Cortex of kidney (tissue), 1 donor: ENCODE measurements at places on chromosomes 12 and 14.

DNA sequence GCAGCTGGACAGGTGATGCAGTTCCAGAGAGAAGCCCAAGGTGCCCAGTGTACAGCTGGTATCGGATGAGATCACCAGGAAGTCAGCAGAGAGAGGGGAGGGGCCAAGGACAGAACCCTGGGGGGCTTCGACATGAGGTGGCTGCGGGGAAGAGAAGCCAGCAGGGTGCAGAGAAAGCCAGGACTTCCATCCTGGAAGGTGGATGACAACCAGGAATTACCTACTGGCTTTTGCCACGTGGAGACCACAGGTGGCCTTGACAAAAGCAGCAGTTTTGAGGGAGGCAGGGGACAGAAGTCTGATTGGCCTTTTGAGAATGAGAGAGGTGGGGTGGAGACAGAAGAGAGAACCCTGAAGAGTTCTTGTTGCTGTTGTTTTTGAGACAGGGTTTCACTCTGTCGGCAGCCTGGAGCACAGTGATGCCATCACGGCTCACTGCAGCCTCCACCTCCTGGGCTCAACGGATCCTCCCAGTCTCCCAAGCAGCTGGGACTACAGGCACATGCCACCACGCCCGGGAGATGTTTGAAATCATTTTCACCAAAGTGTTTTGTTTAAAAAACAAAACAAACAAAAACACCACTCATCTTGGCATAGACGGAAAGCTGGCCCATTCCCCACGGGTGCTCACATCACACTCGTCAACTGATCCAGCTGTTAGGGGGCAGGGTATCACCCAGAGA lies 35.2 kb downstream of the CDC42BPB start:
- DNase-seq: no peak

GRCh38 chr12:55707841-55708694 lies at the start of gene ITGA7:
Gene ITGA7 (minus strand): TSS chr12:55707904. CDS start chr12:55707682, 222 bp downstream.
- DNase-seq: no peak

DNA sequence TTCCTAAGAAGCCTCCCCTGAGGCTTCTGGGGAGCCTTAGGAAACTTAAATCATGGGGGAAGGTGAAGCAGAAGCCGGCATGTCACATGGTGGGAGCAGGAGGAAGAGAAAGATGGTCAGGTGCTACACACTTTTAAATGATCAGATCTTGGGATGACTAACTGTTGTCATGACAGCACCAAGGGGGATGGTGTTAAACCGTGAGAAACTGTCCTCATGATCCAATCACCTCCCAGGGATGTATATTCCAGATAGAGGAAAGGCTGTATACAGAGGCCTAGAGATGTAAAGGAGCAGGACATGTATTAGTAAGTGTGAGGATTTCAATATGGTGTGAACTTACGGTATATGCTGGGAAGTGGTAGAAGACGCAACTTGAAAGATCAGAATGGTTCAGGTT lies 121.1 kb downstream of the CAND1 start:
- no peak for DNase-seq

- DNase-seq: no peak
Measured at GRCh38 chr14:100438678-100439592, 115.8 kb downstream of the SLC25A47 start.

- DNase-seq: no peak
Measured at GRCh38 chr12:130214686-130215395, 52.6 kb downstream of the FZD10 start.

DNA sequence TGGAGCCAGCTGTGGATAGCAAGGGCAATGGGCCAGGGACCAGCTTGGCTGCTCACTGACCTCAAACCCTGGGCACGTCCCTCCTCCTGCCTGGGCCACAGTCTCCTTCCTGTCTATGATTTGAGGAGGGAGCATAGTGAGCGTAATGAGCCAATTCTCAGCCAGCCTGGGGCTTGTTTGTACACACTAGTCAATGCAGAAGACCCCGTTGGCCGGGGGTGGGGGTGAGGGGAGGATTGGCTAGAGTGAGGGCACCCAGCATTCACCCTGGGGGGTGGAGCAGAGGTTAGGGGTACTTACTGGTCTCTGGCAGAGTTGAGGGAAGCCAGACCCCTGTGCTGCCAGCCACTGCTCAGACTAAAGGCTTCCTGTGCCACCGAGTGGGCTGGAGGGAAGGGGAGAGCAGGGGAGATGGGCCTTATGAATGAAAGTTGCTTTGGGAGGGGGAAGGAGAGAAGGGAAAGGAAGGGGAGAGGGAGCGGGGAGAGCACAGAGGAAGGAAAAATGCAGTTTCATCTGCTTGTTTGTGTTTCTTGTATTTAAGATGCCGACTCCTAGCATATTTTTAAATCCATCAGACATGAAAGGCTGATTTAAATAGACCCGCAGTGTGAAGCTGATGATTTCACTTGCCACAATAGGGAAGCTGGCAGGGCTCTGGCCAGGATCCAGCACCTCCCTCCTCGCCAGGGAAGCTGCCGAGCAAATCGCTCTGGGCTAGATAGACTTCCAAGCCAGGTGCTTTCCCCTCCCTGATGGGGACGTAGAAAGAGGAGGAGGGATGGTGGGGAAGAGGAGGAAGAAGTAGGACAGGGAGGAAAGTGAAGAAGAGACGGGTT lies 114.0 kb downstream of the PRMT8 start:
- DNase-seq: no peak

GRCh38 chr12:41972598-41972997 lies 172.1 kb downstream of the GXYLT1 start:
- DNase-seq: no peak

- no peak for DNase-seq
Measured at GRCh38 chr14:75886636-75887348, 95.0 kb downstream of the TGFB3 start.

GRCh38 chr12:19916974-19917373 lies 451.4 kb upstream of the PDE3A start:
- DNase-seq: no peak

DNA sequence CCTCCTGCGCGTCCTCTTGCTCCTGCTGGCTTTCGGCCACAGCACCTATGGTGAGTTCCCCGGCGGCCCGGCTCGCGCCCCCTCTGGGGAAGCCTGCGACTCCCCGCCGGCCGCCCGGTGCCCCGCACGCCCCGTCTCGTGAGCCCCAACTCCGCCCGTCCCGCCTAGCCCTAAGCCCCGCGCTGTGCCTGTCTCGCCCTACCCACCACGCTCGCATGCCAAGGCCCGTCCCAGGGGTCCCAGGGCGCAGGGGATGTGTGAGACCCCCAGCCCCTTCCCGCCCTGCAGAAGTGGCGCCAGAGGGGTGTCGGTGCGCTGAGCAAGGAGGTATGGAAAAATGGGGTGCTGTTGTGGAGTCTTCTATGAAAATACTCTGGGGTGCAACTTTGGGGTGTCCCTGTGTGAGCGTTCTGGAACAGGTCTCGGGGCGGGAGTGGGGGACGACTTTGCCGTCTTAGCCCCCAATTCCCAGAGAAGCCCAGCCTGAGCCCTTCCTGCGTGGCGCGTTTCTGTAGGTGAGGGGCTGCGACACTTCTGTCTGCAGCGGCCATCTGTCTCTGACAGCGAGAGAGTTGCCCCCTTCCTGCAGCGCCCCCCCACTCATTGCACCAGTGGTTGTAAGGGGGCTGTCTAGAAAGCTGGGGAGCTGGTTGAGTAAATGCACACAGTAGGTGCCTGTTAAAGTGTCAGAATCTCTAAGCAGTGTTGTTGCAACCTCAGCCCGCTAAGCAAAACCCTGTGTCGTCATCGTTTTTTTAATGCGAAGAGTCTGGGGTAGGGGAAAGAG lies 587 bp downstream of the DLK1 start:
- DNase-seq: no peak

- no peak for DNase-seq
Measured at GRCh38 chr14:57921377-57921776, 55.5 kb upstream of the SLC35F4 start.

GRCh38 chr12:94525951-94526350 lies 66.3 kb upstream of the CEP83 start:
- DNase-seq: no peak

GRCh38 chr12:98162906-98163678 lies 352.3 kb upstream of the TMPO start:
- no peak for DNase-seq

- no peak for DNase-seq
Measured at GRCh38 chr12:49365542-49365941, 1.7 kb upstream of the SPATS2 start.

GRCh38 chr12:89156340-89156739 lies 196.0 kb downstream of the DUSP6 start:
- DNase-seq: no peak

GRCh38 chr14:76716285-76716684 lies 45.0 kb upstream of the VASH1 start:
- DNase-seq: no peak

DNA sequence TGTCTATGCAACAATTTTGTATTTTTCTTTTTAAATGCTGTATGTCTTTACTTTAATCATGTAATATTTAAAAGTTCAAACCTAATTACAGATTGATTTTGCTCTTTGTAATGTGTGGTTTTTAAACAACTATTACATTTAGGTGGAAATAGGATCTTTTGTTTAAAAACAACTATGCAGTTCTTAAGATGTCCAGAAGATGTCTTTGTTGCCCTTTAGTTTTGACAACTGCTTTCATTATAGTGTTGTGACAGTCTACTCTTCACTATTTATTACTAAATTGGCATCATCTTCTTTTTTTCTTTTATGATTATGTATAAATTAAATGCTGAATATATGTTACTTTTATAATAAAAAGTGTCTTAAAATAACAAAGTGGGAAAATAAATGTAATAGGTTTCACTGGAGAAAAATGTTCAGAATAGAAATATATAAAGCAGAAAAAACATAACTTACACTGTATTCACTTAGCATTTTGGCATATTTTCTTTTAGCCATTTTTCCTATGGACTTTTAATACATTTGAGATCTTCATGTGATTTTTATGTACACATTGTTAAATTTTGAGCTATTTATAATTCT lies 27.1 kb upstream of the PCNX4 start:
- DNase-seq: no peak

- no peak for DNase-seq
Measured at GRCh38 chr12:4454315-4454860, 8.8 kb upstream of the FGF6 start.

GRCh38 chr14:90717916-90718315 lies 98.3 kb downstream of the TTC7B start:
- no peak for DNase-seq

GRCh38 chr12:83465632-83466031 lies 778.9 kb downstream of the TMTC2 start:
- no peak for DNase-seq

GRCh38 chr12:54159589-54159988 lies 29.2 kb downstream of the SMUG1 start:
- no peak for DNase-seq

DNA sequence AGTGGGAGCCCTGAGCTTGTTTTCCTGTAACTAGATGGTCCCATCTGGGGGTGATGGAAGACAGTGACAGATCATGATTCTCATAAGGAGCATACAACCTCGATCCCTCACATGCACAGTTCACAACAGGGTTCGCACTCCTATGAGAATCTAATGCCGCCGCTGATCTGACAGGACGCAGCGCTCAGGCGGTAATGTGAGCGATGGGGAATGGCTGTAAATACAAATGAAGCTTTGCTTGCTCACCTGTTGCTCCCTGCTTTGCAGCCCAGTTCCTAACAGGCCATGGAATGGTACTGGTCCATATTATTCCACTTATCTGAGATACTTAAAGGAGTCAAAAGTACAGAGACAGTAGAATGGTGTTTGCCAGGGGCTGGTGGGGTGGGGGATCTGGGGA lies 9.9 kb upstream of the CEP83 start:
- DNase-seq: no peak

- no peak for DNase-seq
Measured at GRCh38 chr14:51041108-51041531, 53.8 kb downstream of the TRIM9 start.

DNA sequence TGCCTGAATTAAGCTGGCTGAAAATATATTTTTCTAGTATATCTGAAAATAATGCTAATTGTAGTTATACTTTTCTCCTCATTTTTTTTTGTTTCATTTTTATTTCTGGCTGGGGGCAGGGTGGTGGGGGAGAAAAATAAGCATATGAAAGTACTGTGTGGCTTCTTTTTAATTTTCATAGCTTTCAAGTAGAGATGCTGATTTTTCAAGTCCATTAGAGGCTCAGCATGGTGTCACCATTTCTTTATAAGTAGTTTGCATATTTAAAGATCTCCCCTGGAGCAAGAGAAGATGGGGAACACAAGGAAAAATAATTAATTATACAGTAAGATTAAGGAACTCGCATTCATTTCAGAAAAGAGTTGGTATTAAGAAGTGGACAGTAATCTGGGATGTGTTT lies 27.1 kb downstream of the TTC8 start:
- no peak for DNase-seq

DNA sequence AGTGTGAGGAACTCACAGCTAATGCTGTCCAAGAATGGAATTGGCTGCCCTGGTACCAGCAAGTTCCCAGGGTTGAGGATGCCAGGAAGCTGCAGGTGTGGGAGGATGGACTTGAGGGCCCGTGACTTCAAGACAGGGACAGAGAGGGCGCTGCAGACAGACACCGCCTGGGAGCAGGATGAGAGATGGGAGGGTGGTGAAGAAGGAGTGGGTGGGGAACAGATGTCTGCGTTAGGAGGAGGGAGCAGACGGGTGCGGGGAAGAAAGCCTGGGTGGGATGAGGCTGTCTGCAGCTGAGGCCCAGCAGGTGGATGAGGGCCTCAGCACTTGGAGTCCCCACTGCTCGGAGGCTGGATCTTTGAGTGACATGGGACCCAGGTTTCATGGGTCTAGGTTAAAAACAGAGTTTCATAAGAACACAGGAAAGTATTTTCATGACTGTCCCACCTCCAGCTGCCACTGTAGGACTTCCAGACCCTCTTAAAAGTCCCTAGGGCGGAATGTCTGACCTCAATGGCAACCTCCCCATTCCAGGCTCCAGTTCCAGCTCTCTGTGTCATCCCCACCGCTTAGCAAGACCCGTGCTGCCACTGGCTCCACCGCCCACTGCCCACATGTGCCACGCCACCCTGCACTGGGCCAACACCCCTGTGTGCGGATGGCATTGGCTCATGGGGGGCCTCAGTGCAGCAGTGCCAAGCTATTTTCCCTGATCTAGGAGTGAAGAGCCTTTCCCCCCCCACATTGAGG lies 70.3 kb upstream of the SCN8A start:
- no peak for DNase-seq

- DNase-seq: no peak
Measured at GRCh38 chr12:94244165-94245133, 96.1 kb downstream of the PLXNC1 start.

GRCh38 chr12:112684742-112685141 lies 106.8 kb upstream of the RPH3A start:
- no peak for DNase-seq

GRCh38 chr12:6161124-6161882 lies 36.8 kb upstream of the VWF start:
- DNase-seq: no peak

- DNase-seq: no peak
Measured at GRCh38 chr12:113609692-113610469, 138.2 kb upstream of the LHX5 start.

DNA sequence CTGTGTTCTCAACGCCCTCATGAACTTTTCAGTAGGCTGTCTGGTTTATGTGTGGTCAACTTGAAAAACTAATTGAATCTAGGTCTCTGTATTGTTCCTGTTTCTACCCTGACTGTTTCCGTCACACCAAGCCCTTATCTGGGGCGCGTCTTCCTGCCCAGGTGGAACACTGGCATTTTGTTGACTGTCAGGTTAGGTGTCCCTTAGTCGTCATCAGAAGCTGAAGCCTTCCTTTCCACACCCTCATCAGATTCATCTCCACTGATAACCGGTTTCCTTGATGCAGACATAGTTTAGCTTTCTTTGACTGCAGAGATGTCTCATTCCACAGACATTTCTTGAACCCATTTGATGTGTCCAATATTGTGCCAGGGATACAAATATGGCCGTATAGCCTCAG lies 96.5 kb downstream of the DUSP16 start:
- DNase-seq: no peak

GRCh38 chr12:2501464-2502191 lies 293.1 kb upstream of the FKBP4 start:
- no peak for DNase-seq
